GM12878 (cell line): ENCODE measurements at places on chromosomes 7 and 10. TPM values are rescaled to one million over a fixed set of nuclear protein-coding genes. Genes with fewer than 3 reads are reported as not detected.

The CASP2 gene
- total RNA-seq = 56.1 and 60.4 TPM in 2 replicates

The GIMAP7 gene
- 3.4 and 3.9 TPM in 2 replicates for total RNA-seq

The SRRM3 gene
- total RNA-seq = 0.15 and 0.19 TPM in 2 replicates

The CHST15 gene
- 0.32 and 0.51 TPM in 2 replicates for total RNA-seq

The NYAP1 gene
- 0.15 and 0.19 TPM in 2 replicates for total RNA-seq

The FBXO24 gene
- not detected in 2 replicates for total RNA-seq

The AVPI1 gene
- 1.1 and 1.4 TPM in 2 replicates for total RNA-seq

The HOGA1 gene
- total RNA-seq = not detected in 2 replicates

The UFSP1 gene
- total RNA-seq = 4.7 and 5.6 TPM in 2 replicates

The UNCX gene
- total RNA-seq = not detected in 2 replicates

The ING3 gene
- 15.2 and 15.5 TPM in 2 replicates for total RNA-seq

The CDC14C gene
- total RNA-seq = not detected in 2 replicates

The PILRB gene
- 23.1 and 24.1 TPM in 2 replicates for total RNA-seq

The TMEM236 gene
- not detected in 2 replicates for total RNA-seq

The CCDC146 gene
- 1.2 and 2.0 TPM in 2 replicates for total RNA-seq

The CDNF gene
- total RNA-seq = 0.43 and 1.0 TPM in 2 replicates

The ZNF804B gene
- 0.03 TPM in 1 of 2 replicates, not detected in the other for total RNA-seq

The TWIST1 gene
- total RNA-seq = not detected in 2 replicates

The GPR15LG gene
- 1.3 and 1.5 TPM in 2 replicates for total RNA-seq

The NUTM2A gene
- 0.38 TPM in 1 of 2 replicates, not detected in the other for total RNA-seq

The CALHM1 gene
- 0.31 and 0.40 TPM in 2 replicates for total RNA-seq

The C7orf57 gene
- not detected in 2 replicates for total RNA-seq

The SLC39A12 gene
- total RNA-seq = 0.64 and 0.67 TPM in 2 replicates

The STAM gene
- total RNA-seq = 11.3 and 14.2 TPM in 2 replicates

The FAM25C gene
- total RNA-seq = not detected in 2 replicates

The GCK gene
- 0.24 TPM in 1 of 2 replicates, not detected in the other for total RNA-seq

The HYAL4 gene
- total RNA-seq = 0.37 TPM in 1 of 2 replicates, not detected in the other

The LFNG gene
- total RNA-seq = 0.62 and 0.80 TPM in 2 replicates

The CHN2 gene
- total RNA-seq = 0.27 and 0.33 TPM in 2 replicates

The FGL2 gene
- total RNA-seq = 1.2 and 1.7 TPM in 2 replicates

The NEUROG3 gene
- not detected in 2 replicates for total RNA-seq
